ENCODE measurements at places on chromosomes 16 and 17.

DNA sequence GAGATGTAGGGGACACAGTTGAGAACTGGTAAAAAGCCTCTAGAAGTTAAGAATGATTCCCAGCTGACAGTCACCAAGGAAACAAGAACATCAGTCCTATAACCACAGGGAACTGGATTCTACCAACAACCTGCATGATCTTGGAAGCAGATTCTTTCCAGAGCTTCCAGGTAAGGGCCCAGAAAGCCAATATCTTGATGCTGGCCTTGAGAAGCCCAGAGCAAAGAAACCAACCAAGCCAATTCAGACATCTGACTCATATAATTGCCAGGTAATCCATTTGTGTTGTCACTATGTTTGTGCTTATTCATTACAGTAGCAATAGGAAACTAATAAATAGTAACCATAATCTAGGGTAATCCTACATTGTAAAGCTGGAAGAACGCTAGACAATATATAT is 81.6 kb downstream of the CACNG1 start:
- no peak for DNase-seq

- no peak for DNase-seq
These were observed 8.4 kb downstream of the TXNL4B start for GRCh38 chr16:72085002-72085401.

DNA sequence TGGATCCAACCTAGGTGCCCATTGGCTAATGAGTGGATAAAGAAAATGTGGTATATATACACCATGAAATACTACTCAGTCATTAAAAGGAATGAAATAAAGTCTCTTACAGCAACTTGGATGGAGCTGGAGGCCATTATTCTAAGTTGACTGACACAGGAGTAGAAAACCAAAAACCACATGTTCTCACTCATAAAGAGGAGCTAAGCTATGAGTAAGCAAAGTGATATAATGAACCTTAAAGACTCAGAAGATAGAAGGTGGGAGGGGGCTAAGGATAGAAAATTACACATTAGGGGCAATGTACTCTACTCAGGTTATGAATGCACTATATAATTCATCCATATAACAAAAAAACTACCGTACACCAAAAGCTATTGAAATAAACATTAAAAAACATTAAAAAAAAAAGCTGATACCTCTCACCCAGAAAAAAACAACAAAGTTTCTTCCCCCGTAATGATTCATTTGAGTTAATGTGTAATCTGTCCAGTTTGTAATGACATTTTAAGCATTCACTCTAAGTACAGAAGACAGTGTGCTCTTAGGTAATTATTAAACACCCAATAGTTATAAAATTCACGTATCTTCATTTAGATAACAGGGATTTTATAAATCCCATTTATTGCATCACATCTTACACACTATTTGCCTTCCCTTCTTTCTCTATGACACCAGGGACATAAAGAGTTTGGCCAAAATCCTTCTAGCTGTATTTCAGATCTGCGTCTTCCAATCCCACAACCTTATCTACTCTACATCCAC is 941.5 kb downstream of the CDH11 start:
- no peak for DNase-seq

GRCh38 chr17:77768248-77768852 is 190.2 kb upstream of the TNRC6C start:
- DNase-seq, result no peak

DNA sequence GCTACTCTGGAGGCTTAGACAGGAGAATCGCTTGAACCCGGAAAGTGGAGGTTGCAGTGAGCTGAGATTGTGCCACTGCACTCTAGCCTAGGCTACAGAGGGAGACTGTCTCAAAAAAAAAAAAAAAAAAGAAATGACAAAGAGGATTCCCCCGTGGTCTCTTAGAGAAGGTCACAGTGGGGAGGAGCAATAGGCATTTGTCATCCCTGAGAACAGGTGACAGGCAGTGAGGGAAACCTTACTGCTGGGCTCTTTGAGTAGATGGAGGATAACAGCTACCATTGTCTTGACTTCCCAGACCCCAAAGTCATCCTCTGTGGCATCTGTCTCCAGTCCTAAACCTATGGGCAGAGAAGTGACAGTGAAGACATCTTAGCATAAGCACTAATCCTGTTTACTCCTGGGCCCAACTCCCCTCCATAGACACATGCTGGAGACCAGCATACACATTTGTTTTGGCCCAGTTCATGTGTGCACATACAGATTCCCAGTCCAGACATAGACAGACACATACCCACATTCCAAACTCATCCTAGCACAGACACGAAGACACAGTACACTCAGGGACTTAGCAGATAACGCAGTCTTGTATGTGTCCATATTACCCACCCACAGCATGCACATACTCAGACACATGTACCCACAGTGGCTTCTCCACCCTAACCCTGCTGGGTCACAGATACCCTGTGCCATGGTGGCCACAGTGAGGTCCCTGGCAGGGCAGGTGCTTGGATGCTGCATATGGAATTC is 2.7 kb downstream of the ESRP2 start:
- DNase-seq, result no peak

DNA sequence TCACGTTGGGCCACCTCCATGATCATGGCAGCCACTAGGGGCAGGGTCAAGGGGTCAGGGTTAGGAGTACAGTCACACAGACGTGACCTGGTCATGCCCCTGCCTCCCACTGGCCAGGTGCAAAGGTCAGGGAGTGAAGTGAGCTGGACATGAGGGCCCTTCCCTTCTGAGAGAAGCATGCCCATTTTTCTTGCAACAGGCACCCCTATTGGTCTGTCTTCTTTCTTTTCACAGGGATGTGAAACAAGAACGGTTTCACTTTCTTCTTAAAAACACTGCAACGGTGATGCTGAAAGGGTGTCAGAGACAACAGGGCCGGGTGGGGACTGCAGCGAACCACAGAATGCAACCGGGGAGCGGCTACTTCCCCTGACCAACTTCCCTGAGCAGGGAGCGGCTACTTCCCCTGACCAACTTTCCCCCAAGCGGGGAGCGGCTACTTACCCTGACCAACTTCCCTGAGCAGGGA is 52.1 kb upstream of the DOC2B start:
- DNase-seq, result no peak

DNA sequence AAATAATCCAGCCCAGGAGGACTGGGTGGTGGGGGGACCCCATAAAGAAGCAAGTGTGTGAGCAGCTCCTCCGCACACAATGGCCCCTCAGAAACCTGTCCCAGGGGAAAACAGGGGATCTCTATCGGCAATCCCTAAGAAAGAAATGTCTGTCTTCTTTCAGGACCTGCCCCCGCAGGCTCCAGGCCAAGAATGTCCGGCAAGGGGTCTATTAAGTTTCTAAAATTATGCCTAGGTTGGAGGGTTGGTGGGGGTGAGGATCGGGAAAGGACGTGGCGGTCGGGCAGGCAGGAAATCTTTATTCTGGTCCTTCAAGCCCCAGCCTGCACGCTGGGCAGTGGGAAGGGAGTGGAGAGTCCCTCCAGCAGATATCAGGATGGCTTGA is 23.4 kb upstream of the LITAF start:
- no peak for DNase-seq

GRCh38 chr17:17691468-17692263 is 10.4 kb downstream of the RAI1 start:
- no peak for DNase-seq

DNA sequence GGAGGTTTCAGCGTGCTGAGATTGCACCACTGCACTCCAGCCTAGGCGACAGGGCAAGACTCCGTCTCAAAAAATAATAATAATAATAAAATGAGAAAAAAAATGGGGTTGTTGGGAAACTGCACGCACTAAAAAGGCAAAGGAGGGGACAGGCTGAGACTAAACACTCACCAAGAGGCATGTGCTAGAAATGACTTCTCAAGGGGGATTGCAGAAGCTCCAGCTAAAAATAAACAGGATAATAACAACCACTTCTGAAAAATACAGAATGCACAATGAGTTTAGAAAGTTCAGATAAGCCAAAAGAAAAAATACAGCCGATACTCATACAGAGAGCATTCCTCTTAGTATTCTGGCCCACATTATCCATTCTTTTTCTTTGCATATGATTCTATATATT is 15.1 kb upstream of the TIMP2 start:
- no peak for DNase-seq

GRCh38 chr17:21194703-21195102 is 19.3 kb downstream of the TMEM11 start:
- no peak for DNase-seq

DNA sequence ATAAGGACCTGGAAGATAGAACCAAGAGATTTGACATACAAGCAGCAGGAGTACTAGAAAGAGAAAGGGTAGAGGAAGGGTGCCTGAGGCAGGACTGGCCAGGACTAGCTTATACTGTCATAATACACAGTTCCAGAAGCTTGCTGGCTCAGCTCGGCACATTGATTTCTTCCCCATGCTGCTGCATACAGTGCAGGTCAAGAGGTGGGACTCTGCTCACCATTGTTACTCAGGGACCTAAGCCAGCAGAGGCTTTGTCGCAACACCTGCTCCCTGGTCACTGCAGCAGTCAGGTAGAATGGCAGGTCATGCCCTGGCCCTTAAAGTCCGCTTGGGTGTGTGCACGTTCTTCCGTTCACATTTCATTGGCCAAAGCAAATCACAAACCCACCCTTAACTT is 32.8 kb downstream of the LDHD start:
- DNase-seq, result no peak

- DNase-seq, result peak; percentile 77
These were observed 9.1 kb upstream of the ARL5C start for GRCh38 chr17:39174920-39175694.

DNA sequence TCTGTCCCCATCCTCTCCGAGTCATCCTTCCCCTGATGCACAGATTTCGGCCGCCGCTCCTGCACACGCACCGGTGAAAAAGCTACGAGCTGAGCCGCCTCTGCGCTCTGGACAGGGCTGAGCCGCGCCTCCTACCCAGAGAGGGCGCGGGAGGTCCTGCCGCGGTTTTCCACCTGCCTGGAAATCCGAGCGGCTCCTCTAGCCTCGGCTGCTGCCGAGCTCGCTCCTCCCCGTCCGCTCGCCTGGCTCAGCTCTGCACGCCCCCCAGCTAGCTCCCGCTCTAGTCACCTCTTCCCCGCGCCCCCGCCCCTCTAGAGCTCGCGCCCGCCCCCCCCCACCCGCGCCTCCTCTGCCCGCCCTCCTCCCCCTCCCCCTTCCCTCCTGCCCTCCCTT is 198 bp upstream of the SHISA9 start:
- DNase-seq, result no peak

GRCh38 chr17:1767358-1767757 is 5.5 kb downstream of the SERPINF1 start:
- DNase-seq, result no peak

GRCh38 chr17:57328109-57328882 is 72.0 kb downstream of the MSI2 start:
- no peak for DNase-seq
